ENCODE measurements at places on chromosomes 7 and 10.

GRCh38 chr10:100969187-100970075 is at the start of gene SEMA4G:
Gene SEMA4G (plus strand): TSS chr10:100969504. CDS start chr10:100972913, 3,409 bp downstream.
- DNase-seq, result no peak

- no peak for DNase-seq
Observed at GRCh38 chr7:30479202-30480120, 877 bp upstream of the NOD1 start.

DNA sequence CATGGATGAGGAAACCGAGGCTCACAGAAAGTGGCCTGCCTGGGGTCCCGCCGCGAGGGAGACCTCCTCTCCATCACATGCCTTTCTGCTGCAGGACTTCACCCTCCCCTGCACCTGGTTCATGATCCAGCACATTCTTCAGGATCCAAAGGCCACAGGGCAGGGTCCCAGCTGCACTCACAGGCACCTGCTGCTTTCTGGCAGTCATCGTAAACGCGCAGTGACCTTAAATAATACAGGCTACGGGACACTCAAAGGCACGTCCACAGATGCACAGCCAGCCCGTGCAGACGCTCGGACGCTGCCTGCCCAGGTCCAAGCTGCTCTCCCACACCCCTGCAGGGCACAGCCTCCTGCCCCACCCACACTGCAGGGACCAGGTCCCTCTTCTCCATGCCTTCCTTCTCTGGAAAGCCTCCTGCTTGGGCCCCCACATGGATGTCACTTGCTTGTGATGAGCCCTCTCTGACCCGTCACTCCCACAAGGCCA is 49.9 kb downstream of the CALML3 start:
- no peak for DNase-seq

DNA sequence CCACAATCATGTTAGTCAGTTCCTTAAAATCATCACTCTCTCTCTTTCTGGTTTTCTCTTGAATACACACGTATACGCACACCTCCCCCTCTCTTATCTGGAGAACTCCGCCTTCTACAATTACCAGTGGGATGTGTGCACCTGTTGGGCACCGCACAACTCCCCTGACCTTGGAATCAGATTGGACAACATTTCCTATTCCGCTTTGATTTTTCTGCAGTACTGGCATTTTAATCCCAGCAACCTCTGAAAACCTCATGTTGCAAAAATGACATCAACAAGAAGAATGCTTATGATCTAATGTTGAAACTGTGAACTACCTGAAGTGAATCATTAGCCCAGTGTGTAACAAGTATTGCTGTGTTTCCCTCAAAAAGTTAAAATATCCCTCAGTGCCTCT is 109.6 kb downstream of the KIAA1217 start:
- DNase-seq, result no peak

- DNase-seq, result no peak
Observed at GRCh38 chr10:45544191-45544590, 128.4 kb downstream of the ZFAND4 start.

DNA sequence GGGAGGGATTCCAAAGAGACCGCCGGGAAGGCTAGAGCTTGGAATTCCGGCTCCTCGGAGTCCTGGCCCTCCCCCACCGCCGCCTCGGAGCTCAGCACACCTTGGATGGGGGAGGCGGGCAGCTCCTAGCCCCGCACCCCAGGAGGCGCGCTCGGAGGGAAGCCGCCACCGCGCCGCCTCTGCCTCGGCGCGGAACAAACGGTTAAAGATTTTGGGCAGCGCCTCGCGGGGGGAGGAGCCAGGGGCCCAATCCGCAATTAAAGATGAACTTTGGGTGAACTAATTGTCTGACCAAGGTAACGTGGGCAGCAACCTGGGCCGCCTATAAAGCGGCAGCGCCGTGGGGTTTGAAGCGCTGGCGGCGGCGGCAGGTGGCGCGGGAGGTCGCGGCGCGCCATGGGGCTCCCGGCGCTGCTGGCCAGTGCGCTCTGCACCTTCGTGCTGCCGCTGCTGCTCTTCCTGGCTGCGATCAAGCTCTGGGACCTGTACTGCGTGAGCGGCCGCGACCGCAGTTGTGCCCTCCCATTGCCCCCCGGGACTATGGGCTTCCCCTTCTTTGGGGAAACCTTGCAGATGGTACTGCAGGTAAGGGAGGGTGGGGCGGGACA is at the start of gene CYP26A1:
TSS of gene CYP26A1 (plus strand) at position 355 of the 608 bp plus-strand sequence. CDS start at position 397, 42 bp downstream.
- DNase-seq, result no peak

GRCh38 chr7:11175887-11176286 is 202.2 kb downstream of the PHF14 start:
- DNase-seq, result no peak

DNA sequence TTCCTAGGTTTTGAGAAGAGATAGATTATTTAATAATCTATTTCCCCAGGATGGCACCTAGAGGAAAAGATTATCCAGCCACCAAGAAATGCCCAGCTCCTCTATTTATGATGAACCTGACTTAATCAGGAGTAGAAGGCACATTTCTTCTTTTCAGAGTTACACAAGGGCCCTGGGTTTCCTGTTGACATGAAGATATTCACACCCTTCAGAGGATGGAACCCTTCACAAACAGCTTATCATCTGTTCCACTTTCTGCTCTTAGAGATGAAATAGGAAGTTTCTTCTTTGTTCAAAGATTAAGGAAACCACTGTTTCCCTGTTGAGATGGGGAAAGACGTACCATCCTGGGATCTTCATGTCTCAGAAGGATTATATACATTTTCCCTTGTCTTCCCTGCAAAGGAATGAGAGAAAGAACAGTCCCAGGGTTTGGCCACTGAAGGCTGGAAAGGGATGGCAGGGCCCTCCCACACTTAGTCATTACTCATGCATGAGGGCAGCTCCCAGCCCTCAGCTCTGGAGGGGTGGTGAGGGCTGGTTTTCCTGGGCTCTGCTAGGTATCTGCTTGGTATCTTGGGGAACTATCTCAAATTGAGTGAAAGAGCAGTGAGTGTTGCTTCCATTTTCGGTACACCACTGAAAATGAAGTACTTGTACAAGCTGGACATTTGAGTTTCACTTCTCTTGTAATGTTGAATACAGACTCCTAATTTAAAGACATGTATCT is 64.0 kb downstream of the MTPAP start:
- no peak for DNase-seq

GRCh38 chr10:99681553-99681952 is 22.2 kb downstream of the ENTPD7 start:
- DNase-seq, result no peak

DNA sequence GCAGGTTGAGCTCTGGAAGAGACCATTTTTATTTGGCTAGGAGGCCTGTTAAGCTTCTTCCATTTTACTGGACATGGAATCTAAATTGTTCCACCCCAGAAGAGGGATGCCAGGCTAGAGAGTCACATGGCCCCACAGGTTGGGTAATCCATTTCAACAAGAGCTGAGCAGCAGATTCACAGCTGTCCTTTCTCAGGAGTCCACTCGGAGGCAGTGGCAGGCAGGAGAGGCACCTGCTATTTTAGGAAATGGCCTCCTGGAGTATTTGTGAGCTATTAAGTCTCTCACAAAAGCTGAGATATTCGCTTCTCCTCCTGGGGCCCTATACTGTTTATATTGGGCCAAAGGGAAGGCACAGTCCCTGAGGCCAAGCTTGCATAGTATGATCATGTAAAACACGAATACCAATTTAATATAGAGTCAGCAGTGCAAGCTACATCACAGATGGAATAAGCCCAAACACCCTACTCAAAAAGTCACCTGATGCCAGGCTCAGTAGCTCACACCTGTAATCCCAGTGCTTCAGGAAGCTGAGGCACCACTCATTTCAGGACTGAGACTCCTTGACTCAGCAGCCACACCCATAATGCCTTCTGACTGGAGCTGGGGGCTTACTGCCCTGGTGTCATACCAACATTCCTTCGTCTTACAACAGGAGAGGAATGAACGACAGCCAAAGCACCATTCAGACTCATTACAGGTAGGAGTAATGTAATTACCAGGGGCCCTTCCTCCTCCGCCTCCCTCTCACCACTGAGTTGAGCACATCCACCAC is 124.1 kb downstream of the LMBR1 start:
- DNase-seq, result no peak

Measured in HS-5 (cell line).